ENCODE measurements at places on chromosomes 3 and 15. TPM values are rescaled to one million over a fixed set of nuclear protein-coding genes. Genes with fewer than 3 reads are reported as not detected.

RRP9 gene
- total RNA-seq, result 29.6 TPM

BFSP2 gene
- 0.45 TPM for total RNA-seq

DNA sequence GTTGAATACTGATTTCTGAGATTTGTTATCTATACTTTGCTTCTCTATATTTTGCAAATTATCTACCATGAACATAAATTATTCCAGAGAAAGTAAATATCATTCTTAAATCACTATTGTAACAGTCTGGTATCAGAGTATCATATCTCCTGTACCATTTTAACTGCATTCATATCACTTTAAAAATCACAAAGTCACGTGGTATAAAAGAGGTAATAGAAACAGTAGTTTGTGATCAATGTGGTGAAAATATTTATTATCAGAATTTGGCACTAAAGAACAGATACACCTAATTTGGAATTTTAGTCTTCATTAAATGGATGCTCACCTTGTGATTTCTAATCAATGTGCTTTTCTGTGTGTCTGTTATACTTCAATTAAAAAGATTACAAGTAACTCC is 47.8 kb downstream of the P3H2 start:
- no peak overlapping the region for H3K4me3 ChIP-seq
- no peaks in the 10 kb centered on the region for H3K4me1 ChIP-seq
- no peak for DNase-seq
- H3K27ac ChIP-seq, result no peak overlapping the region
- peaks cover 4% of the 10 kb centered on the region for H3K27me3 ChIP-seq

DNA sequence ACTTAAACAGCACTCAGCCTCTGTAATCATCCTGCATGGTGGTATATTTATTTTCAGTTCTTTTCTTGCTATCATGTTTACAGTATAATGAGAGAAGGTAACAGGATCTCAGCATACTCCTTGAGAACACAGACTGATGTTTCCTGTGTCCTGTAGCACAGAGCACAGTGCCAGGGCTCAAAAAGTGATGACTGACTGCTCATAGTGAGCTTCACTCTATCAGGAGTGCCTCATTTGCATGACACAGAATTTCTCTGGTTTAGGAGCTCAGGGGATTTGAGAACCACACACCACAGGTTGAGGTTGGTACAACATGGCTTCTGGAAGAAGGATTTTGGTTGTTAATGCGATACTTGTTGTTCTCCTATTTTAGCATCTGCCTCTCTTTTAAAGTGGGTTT is 68.5 kb upstream of the SLC2A2 start:
- no peak overlapping the region for H3K27ac ChIP-seq
- H3K4me3 ChIP-seq, result no peak overlapping the region
- no peaks in the 10 kb centered on the region for H3K27me3 ChIP-seq
- peaks cover 2% of the 10 kb centered on the region for H3K4me1 ChIP-seq
- no peak for DNase-seq

DNA sequence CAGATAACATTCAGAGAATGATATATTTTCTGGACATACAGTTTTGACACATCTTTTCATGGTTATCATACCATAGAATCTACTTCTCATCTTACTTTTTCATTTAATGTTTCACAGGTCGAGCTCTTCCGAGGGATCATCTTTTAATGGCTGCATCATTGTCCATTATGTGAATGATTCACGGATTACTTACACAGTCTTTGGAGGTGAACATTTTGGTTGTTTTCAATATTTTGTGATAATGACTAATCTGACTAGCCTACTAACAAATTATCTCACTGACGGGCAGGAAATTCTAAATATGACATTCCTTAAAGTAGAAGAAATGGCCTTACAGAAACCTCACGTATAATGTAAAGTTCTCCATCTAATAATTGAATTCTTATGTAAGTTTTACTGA is 209.1 kb upstream of the STRIT1 start:
- H3K4me3 ChIP-seq, result no peak overlapping the region
- no peaks in the 10 kb centered on the region for H3K27me3 ChIP-seq
- DNase-seq, result no peak
